Lower leg skin (tissue), 4 donors: ENCODE measurements at places on chromosomes 7 and 10. TPM values are rescaled to one million over a fixed set of nuclear protein-coding genes. Genes with fewer than 3 reads are reported as not detected.

The PIK3AP1 gene
- total RNA-seq: 4.0 TPM

- no peak for DNase-seq
Measured at GRCh38 chr7:75946207-75946855, 31.4 kb downstream of the POR start.

DNA sequence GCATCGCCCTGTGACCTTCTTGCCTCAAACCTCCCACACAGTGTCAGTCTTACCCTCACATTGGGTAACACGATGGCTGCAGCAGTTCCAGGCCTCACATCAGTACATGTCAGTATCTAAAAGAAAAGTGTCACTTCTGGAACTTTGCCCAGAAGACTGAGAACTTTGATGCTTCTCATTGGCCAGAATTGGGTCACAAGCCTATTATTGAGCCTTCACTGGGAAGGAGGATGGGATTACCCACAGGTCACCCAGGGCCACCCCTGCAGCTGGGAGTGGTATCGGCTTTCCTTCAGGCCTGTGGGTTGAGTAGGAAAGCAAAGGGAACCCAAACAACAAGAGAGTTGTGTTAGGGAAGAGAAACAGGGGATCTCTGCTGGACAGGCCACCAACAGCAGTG lies 111.5 kb downstream of the NPY start:
- DNase-seq: no peak

- DNase-seq: no peak
Measured at GRCh38 chr10:70759781-70760180, 25.4 kb downstream of the TBATA start.

GRCh38 chr7:131106681-131107336 lies 220.9 kb upstream of the MKLN1 start:
- DNase-seq: peak; percentile 63
